HepG2 (cell line): ENCODE measurements at places on chromosomes 11 and 22.

DNA sequence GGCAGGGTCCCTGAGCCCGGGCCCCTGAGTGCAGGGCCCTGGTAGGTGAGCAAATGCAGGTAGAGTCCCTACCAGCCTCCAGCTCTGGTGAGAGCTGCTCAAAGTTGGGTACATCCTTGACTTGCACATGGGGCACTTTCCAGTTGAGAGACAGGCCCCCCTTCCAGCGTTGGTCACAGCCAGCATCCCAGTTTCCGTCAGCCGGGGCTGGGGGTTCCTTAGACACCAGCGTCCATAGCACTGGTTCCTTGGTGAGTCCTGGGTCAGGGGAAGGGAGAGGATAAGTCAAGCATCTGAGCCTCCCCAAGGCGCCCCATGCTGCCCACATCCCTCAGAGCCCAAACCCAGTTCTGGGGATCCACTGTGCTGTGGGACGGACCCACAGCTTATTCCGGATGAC lies 5.6 kb downstream of the PNPLA5 start:
- DNase-seq, result no peak

DNA sequence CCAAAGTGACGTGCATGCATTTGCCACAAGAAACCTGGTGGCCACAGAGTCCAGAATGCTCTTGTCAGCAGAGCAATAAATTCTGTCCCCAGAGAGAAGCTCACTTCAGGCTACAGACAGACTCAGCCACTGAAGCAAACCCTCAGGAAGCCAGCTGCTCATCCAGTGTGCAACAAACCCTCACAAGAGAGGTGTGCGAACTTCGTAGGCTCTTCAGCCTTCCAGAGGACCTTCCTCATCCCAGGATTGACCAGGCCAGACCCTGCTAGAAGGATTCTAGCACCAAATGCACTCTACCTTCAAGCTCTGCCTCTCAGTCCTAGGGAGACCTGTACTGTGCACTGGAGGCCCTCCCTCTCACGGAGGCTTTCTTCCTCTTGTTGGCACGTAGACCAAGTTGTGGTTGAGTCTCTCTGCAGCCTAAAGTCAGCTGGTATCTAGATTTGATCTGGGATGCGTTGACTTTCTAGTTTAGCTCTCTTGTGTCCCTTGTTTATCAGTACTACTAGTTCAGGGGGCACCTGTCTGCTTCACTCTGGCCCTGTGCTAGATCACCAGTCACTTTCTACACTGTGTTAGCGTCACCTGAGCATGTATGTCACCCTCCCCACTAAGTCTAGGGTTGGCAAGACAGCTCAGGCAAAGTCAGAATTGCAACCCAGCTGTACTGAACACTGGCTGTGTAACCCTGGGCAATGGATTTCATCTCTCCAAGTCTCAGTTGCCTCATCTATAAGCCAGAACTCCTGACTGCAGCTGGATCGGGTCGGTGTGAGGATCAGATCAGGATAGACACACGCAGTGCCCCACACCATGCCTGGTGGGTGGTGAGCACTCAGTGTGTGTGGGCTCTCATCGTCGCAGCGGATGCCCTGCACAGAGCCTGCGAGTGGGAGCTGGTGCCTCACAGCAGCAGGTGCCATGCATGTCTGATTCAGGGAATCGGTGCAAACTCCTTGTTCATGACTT lies 22.1 kb upstream of the TMPRSS13 start:
- DNase-seq, result no peak

GRCh38 chr22:41524809-41525449 lies 19.3 kb downstream of the POLR3H start:
- DNase-seq, result no peak

GRCh38 chr11:67613313-67613959 lies 6.7 kb downstream of the NDUFV1 start:
- DNase-seq, result no peak

DNA sequence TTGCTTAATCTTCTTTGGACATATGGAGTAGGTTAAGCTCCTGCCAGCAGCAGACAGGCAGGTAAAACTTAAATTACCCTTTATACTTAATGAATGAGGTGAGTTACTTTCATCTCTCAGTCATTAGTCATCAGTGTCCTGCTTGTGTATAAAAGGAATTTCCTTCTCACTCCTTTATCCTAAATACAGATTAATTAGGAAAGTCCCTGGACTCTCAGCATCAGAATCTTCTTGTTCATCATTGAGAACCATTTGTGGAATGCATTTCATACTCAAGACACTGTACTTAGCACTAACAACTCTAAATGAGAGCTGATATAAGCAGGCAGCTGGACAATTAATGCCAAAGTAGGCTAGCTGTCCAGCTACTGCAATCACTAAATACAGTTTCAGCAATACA lies 630.4 kb downstream of the METTL15 start:
- no peak for DNase-seq

DNA sequence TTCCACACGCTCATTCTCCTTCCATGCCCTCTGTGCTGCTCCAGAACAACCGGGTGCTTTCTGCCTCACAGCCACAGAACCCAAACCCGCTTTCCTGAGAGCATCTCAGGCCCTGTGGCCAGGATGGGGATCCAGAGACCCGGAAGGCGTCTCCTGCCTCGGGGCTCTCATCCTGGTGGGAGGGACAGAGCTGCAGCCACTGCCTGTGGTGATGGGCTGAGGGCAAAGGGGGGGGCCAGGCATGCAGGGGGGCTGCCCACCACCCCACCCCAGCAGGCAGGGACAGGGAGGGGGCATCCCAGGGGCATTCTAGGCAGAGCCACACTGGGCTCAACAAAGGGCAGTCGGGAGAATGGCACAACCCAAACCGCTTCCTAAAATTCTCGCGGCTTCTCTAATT lies 41.4 kb downstream of the CERK start:
- DNase-seq, result no peak

DNA sequence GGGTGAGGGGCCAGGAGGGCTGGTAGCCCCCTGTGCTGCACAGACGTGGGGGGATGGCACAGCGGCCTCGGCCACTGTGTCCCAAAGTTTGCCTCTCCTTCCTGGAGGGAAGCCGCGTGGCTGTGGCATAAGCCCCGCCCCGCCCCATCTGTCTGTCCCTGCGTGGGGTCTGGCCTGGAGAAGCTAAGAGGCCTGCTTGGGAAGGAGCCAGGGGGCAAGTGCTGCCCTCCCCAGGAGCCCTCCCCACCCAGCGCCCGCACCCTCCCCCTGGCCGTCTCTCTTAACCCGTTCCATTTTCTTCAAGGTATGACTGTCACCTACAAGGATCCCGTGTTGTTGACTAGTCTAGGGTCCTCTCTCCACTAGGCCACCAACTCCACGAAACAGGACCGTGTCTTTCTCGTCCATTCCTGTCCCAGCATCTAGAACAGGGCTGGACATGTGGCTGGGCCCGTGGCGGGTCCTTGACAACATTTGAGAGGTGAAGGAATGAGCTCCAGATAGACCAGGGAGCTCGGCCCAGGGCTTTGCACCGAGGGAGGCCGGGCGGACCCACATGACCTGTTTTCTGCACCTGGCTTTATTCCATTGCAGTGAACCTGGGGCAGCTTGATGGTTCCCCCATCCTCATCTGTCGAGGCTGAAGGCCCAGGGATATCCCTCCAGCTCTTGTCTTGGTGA lies 428.0 kb downstream of the TBC1D22A start:
- DNase-seq, result no peak

GRCh38 chr22:25875461-25875860 lies 133.5 kb downstream of the MYO18B start:
- DNase-seq, result no peak

GRCh38 chr11:130882138-130882551 lies 34.1 kb downstream of the SNX19 start:
- no peak for DNase-seq

GRCh38 chr11:121550247-121551030 lies 97.7 kb upstream of the SORL1-AS1 start:
- no peak for DNase-seq
